Activated T-helper 2 cell treated with anti-CD3 and anti-CD28 coated beads, Interferon-gamma antibody, Interleukin-2, Interleukin-4, amounts not matched to agents 10 μg/mL and 5 μg/mL and 100 μg/mL, durations not matched to agents 14 hours and 24 hours and 36 hours (primary cell): ENCODE measurements at places on chromosomes 13 and 19. TPM values are rescaled to one million over a fixed set of nuclear protein-coding genes. Genes with fewer than 3 reads are reported as not detected.

The FAAP24 gene
- 9.8 and 10.7 TPM in 2 replicates for total RNA-seq

The IGFL2 gene
- total RNA-seq, result 0.46 TPM in 1 of 2 replicates, not detected in the other

The SULT2A1 gene
- total RNA-seq, result not detected in 2 replicates

DNA sequence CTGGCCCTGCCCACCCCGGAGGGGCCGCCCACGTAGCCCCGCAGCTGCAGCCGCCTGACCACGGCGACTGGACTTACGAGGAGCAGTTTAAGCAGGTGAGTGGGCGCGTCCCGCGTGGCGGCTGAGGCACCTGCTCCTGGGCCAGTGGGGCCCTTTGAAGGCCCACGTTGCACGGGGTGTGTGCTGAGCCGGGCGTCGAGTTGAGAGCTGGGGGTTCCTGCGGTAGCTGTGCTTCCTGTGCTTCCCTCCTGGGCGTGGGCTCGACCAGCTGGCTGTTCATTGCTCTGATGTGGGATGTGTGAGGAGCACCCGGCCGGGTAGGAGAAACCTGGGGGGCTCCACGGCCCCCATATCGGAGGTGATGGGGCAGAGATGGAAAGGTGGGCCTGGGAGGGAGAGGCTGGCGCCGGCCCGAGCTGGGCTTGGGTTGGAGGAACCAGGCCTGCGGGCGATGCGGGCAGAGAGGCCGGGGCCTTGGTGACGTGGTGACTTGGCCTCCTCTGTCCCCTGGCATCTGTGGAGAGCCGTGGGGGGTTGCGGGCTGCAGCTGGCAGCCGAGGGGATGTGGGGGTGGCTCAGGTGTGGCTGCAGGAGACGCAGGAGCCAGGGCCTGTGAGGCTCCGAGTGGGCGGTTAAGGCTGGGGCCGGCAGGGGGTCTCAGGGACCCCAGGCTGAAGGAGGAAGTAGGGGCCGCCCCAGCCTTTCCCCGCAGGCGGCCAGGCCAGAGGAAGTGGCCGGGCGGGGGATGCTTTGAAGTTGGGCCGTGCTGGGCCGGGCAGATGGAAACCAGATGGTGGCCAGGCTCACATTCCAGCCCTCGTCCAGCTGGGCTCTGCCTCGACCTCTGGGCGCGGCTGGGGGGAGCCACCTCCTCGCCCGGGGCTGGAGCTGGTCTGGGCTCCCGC, 7.1 kb downstream of the ARID3A start:
- no peaks in the 10 kb centered on the region for H3K27me3 ChIP-seq
- DNase-seq, result no peak
- H3K4me3 ChIP-seq, result peak overlapping the region; percentile 51
- H3K36me3 ChIP-seq, result peaks cover 23% of the 10 kb centered on the region

DNA sequence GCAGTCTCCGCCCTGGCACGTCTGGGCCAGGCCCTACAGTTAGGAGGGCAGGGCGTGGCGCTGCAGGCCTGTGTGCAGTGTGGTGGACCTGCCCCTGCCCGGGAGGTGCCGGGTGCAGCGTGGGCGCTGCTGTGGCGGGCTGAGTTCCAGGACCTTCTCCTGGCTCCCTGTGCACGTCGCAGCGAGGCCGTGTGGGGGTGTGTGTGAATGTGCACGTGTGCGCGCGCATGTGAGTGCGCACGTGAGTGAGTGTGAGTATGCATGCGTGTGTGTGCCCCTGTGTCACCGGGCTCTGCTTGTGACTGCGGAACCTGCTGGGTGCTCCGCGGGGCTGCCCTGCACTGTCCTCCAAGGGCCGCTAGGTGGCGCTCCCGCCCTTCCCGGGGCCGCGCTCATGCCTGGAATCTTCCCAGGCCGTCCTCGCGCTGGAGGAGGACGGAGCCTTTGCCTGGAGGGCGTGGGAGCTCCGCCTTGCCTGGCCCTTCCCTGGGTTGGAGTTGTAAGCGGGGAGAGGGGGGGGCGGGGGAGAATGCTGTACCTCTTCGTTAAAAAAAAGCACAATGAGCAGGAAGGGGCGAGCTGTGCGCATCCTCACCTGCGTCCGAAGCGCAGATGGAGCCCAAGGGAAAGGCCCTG, 79.3 kb downstream of the KDM4B start:
- H3K4me1 ChIP-seq, result no peaks in the 10 kb centered on the region
- no peaks in the 10 kb centered on the region for H3K27me3 ChIP-seq
- DNase-seq, result peak; percentile 49
- H3K4me3 ChIP-seq, result no peak overlapping the region
- no peak overlapping the region for H3K27ac ChIP-seq

- no peaks in the 10 kb centered on the region for H3K36me3 ChIP-seq
- no peaks in the 10 kb centered on the region for H3K27me3 ChIP-seq
- H3K4me1 ChIP-seq, result no peaks in the 10 kb centered on the region
- DNase-seq, result no peak
- no peak overlapping the region for H3K27ac ChIP-seq
- no peak overlapping the region for H3K4me3 ChIP-seq
Observed at GRCh38 chr13:65585346-65585745, 1644.8 kb downstream of the PCDH9 start.

- peaks cover 14% of the 10 kb centered on the region for H3K36me3 ChIP-seq
- no peak for DNase-seq
- peaks cover 37% of the 10 kb centered on the region for H3K4me1 ChIP-seq
- H3K27me3 ChIP-seq, result no peaks in the 10 kb centered on the region
- H3K4me3 ChIP-seq, result no peak overlapping the region
Observed at GRCh38 chr13:114112231-114112825, 20.1 kb downstream of the RASA3 start.

GRCh38 chr19:7454998-7455397, 33.8 kb downstream of the PEX11G start:
- H3K36me3 ChIP-seq, result peaks cover 81% of the 10 kb centered on the region
- no peak overlapping the region for H3K4me3 ChIP-seq
- no peaks in the 10 kb centered on the region for H3K27me3 ChIP-seq
- no peak for DNase-seq
- no peaks in the 10 kb centered on the region for H3K4me1 ChIP-seq

DNA sequence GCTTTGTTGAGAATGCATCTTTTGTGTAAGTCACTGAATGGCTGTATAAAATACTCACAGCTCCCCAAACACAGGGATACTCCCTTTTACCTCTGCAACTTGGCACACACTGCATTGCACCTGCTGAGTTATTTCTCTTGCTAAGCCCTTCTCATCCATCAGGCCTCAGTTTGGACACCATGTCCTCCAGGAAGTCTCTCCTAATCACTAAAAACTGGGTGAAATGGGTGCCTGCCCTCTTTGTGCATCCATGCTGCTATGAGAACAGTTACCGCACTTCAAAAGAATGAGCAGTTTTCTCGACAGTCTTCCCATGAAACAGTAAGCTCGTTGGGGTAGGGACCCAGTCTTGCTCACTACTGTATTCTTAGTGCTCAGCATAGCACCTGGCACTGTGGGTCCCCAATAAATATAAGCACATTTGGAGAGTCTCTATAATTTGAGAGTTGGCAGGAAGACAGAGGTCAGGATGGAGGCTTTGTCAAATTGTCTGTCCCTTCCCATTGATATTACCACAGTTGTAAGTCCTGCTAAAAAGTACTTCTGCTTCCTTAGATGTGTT, 4.6 kb upstream of the SLC25A30 start:
- DNase-seq, result no peak
- H3K4me3 ChIP-seq, result no peak overlapping the region
- H3K36me3 ChIP-seq, result no peaks in the 10 kb centered on the region
- H3K4me1 ChIP-seq, result peaks cover 6% of the 10 kb centered on the region
- H3K27me3 ChIP-seq, result no peaks in the 10 kb centered on the region

DNA sequence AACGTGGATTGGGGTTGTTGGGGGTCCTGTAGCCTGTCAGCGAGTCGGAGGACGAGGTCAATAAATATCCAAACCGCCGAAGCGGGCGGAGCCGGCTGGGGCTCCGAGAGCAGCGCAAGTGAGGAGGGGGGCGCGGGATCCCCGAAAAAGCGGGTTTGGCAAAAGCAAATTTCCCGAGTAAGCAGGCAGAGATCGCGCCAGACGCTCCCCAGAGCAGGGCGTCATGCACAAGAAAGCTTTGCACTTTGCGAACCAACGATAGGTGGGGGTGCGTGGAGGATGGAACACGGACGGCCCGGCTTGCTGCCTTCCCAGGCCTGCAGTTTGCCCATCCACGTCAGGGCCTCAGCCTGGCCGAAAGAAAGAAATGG, 754 bp upstream of the SIX5 start:
- no peaks in the 10 kb centered on the region for H3K36me3 ChIP-seq
- H3K4me3 ChIP-seq, result peak overlapping the region; percentile 86

GRCh38 chr13:72025836-72026235, 158.8 kb upstream of the DACH1 start:
- H3K27ac ChIP-seq, result no peak overlapping the region
- no peak for DNase-seq
- H3K4me3 ChIP-seq, result no peak overlapping the region
- H3K27me3 ChIP-seq, result no peaks in the 10 kb centered on the region

- H3K27ac ChIP-seq, result no peak overlapping the region
- no peak for DNase-seq
- H3K36me3 ChIP-seq, result no peaks in the 10 kb centered on the region
- H3K4me1 ChIP-seq, result no peaks in the 10 kb centered on the region
- no peak overlapping the region for H3K4me3 ChIP-seq
Observed at GRCh38 chr13:34459856-34460255, 482.2 kb upstream of the NBEA start.

DNA sequence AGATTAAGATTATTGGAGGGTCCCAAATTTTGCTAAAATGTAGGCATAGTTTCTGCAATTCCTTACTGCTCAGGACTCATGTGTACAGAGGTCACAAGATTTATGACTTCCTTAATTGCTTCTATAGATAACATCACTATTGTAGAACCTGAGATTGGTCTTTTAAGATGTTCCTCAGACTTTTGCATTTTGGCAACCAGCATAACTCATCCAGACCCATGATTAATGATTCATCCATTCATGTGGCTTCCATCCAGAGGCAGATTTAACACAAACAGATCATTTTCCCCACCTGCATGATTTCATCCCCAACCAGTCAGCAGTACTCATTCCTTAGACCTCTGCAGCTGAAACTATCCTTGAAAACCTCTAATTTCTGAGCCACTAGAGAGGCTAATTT, 34.5 kb upstream of the CEACAM8 start:
- DNase-seq, result no peak
- H3K4me1 ChIP-seq, result peaks cover 40% of the 10 kb centered on the region
- H3K27me3 ChIP-seq, result no peaks in the 10 kb centered on the region
- peaks cover 7% of the 10 kb centered on the region for H3K36me3 ChIP-seq
- no peak overlapping the region for H3K4me3 ChIP-seq
